HepG2 (cell line): ENCODE measurements at places on chromosomes 12 and 14. TPM values are rescaled to one million over a fixed set of nuclear protein-coding genes. Genes with fewer than 3 reads are reported as not detected.

Gene MGP
- total RNA-seq = not detected in 2 replicates

Gene IL31
- not detected in 2 replicates for total RNA-seq

Gene PEBP1
- 1,505 and 1,984 TPM in 2 replicates for total RNA-seq

Gene AVPR1A
- not detected in 2 replicates for total RNA-seq

Gene PTPRQ
- not detected in 2 replicates for total RNA-seq

Gene CLEC2D
- 0.69 and 2.5 TPM in 2 replicates for total RNA-seq

Gene CPNE6
- total RNA-seq = not detected in 2 replicates

Gene PRR13
- 102 and 109 TPM in 2 replicates for total RNA-seq
